ENCODE measurements at places on chromosomes 12 and 14.

DNA sequence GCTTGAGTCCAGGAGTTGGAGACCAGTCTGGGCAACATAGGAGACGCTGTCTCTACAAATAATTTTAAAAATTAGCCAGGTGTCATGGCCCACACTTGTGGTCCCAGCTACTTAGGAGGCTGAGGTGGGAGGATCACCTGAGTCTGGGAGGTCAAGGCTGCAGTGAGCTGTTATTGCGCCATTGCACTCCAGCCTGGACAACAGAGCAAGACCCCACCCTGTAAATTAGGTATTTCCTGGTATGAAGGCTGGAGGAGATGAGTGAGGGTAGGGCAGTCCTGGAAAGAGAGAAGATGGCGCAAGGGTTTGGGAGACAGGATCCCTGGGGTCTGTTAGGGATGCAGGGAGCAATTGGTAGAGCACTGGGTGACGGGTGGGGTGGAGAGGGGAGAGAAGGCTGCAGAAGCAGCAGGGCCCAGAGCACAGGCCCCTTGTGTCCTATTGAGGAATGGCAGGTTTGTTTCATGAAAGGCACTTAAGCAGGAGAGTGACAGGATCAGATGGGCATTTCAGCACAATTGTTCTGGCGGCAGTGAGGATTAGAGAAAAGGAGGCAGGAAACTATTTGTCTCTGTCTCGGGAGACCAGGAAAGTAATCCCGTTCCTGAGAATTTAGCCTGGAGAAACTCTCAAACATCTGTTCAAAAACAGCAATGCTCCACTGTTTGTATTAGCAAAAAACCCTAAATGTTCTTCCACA is 47.2 kb upstream of the KTN1 start:
- no peak for DNase-seq

GRCh38 chr12:46131732-46132469 is 136.9 kb downstream of the SLC38A1 start:
- DNase-seq = no peak

GRCh38 chr14:46404865-46405811 is 246.4 kb downstream of the RPL10L start:
- no peak for DNase-seq

- DNase-seq = no peak
Observed at GRCh38 chr12:132238884-132239283, 90.5 kb downstream of the GALNT9 start.

GRCh38 chr14:49881350-49882001 is 11.4 kb upstream of the ARF6 start:
- DNase-seq = no peak

DNA sequence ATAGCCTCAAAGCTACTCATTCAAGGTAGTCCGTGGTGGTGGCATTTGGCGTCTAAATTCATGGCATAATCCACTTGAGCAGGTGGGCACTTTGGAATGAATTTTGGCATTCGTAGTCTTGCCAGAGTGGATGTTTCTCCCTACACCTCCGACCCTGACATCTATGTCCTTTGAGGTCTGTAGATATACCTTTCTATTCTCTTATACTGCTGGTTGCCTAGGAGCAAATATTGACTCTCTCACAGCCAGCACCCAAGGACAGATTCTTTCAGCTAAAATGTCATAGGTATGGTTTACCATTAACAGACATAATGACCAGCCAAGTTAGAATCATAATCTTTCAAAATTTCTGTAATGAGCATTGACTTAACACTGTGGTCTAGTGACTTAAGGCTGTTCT is 47.4 kb upstream of the FLRT2 start:
- DNase-seq = no peak

DNA sequence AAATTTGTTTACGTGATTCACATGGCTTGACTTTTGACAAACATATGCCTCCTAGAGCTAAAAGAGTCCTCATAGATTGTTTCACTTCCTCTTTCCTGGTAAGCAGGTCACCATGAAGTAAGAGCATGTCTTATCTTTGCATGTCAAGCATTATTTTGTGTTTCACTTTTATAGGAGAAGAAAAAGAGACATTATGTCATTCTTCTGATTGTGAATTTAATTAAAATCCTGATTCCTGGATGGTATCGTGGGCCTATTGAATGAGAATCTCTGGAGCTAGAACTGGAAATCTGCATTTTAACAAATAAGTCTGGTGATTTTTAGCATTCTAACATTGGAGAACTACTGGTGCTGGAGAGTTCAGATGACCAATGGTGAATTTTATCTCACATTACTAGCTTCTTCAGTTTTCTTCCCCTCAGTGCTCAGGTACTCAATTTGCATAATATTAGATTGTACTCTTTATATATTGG is 218.6 kb upstream of the ATP2B1 start:
- no peak for DNase-seq

DNA sequence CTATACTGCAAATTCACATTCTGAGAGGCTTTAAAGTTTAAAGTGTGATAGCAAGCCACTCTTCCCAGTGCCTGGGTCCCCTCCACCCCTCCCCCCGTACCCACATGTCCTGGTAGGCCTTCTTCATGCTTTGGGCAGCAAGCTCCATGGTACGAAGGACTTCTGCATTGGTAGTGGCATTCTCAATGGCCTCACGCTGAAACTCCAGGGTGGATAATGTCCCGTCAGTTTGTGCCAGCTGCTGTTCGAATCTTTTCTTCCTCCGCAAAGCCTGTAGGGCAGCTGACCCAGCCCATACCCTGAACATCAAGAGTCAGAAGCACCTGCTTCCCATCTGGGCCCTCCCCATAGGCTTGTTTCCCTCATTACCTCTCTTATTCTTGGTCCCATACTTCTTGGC is 2.0 kb downstream of the CHMP4A start:
- no peak for DNase-seq

All from left ventricle myocardium superior (tissue), 1 donor.